ENCODE measurements at places on chromosomes 12 and 14. TPM values are rescaled to one million over a fixed set of nuclear protein-coding genes. Genes with fewer than 3 reads are reported as not detected.
A peak's percentile ranks its signal among the peaks of the same experiment; 100 is the strongest.

DNA sequence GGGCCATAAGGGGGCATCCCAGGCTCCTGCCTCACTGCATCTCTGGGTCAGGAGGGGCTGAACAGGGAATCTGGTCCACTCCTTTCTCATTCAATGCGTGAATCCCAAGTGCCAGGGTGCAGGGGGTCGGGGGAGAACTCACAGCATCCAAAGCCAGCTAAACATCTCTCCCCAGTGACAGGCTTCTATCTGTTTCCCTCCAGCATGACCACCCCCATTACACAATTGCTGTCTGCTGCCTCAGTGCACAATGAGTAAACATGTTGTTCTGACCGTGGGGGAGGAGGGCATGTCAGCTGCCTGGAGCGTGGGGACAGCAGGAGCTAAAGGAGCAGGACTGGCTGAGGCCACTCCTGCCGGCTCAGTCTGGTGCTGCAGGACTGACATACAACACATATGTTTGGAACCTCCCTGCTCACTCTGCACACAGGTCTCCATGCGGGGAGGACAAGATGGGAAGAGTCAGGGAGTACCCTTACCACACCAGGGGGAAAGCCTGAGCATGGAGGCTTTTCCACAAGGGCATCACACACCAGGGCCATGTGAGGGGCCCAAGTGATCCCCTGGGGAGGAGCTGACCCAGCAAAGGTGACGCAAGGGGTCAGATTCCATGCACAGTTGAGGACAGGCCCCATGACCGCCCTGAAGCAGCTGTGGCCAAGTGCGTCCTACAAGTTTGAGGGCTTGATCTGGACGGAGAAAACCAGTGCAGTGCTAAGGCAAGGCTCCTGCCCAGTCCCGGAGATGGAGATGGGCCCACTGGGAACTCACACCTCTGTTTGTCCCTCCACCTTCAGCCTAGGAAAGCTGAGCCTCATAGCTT, 1.4 kb downstream of the TNS2 start:
- DNase-seq: peak; percentile 92

DNA sequence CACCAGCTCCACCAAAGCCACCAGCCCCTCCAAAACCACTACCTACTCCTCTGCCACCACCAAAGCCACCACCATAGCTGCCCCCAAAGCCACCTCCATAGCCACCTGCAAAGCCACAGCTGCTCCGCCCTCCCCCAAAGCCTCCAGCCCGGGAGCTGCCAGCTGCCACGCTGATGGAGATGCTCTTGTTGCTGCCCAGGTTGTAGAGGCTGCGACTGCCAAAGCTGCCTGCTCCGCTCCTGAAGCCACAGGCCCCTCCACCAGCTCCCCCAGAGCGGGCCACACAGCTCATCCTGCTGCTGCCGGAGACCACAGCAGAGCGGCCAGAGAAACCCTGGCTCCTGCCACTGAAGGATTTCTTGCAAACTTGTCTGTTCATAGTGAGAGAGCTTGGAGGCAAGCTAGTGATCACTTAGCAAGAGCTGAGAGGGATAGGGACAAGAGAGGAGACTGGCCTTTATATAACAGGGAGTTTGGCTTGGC, at the start of gene KRT76:
Gene KRT76 (minus strand): TSS at position 433 of the 483 bp plus-strand sequence. CDS start 54 bp downstream, at position 379.
- DNase-seq: no peak

GPR132 gene
- not detected for total RNA-seq

PSEN1 gene
- total RNA-seq: 31.7 TPM

OTX2 gene
- total RNA-seq: not detected

MYH6 gene
- total RNA-seq: 3.4 TPM

All from myocyte (in vitro differentiated cells).